ENCODE measurements at places on chromosomes 2 and 18.

DNA sequence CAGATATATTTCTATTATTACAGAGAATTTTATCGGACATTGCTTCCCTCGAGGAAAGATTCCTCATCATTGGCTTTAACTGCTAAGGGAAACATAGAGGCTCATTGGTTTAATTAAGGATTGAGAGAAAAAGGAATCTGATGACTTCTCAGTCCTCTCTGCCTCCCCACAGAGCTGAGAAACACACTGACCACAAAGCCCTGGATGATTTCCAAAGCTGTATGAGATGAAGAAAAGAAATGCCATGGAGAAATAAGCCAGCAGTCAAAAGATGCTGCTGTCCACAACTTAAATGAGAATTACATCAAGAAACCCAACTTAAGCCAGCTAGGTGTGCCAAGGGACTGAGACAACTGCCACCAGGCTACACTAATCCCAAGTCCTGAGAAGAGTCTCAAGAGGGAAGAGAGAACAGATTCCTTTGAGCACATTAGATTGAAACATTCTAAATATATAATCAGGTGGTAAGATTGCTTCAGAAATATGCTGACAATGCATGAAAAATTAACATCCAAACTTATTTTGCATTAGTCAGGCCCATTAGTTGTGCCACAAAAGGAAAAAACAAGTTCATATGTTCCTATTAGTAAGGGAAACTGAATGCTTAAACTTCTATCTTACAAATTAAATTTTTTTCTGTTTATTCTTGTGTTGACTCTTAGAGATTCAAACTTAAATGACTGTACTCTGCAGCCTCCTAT is 308.1 kb upstream of the CYRIA start:
- DNase-seq, result no peak

DNA sequence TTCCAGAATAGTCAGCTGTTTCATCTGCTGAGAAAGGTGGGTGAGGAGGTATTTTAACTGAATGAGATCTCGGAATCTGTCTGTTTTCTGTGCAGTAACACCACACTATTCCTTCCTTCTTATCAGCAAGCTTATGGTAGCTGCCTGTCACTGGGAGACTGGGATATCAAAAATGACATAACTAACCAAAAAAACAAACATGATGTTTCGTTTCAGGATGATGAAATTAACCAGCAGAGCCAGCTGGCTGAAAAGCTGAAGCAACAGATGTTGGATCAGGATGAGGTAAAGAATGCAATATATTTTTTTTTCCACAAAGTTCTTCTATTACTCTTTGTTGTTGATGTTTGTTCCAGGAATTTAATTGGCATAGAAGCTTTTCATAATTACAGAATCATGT is 59.8 kb upstream of the LYPD6B start:
- peak; percentile 9 for DNase-seq

DNA sequence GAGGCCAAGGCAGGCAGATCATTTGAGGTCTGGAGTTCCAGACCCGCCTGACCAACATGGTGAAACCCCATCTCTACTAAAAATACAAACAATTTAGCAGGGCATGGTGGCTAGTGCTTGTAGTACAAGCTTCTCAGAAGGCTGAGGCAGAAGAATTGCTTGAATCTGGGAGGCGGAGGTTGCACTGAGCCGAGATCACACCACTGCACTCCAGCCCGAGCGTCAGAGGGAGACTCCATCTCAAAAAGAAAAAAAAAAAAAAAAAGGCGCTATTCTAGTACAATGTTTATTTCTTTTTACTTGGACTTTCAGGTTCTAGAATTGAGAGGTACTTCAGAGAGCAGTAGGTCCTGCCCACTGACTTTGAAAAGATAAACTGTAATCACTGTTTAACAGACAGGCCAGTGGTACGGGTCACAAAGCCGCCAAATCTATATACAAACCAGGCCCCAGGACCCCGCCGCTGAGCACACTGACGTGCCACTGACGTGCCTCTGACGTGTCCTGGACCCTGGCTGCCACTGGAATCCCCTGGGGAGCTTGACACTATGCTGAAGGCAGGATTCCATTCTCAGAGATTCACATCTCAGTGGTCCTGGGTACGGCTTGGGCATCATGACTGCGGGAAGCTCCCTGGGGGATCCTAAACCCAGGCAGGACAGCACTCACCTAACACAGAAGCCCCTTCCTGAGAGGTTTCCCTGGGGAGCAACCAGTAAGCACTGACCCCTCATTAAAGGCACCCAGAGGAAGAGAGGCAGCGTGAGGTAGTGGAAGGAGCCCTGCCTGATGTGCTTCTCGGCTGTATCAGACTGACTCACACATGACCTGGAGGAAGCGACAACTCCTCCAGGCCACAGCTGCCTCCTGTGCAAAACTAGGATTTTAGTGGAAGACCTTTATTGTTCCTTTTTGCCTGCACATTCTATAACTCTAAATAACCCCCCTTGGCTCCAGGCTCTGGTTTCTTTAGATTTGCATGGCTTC is 197.8 kb upstream of the MEIS1 start:
- DNase-seq, result no peak

GRCh38 chr2:214069254-214069653 is 341.6 kb upstream of the VWC2L start:
- DNase-seq, result peak; percentile 95

GRCh38 chr2:136098441-136098840 is 19.5 kb downstream of the CXCR4 start:
- DNase-seq, result no peak

GRCh38 chr2:160334028-160334741 is 134.1 kb upstream of the ITGB6 start:
- peak; percentile 58 for DNase-seq

DNA sequence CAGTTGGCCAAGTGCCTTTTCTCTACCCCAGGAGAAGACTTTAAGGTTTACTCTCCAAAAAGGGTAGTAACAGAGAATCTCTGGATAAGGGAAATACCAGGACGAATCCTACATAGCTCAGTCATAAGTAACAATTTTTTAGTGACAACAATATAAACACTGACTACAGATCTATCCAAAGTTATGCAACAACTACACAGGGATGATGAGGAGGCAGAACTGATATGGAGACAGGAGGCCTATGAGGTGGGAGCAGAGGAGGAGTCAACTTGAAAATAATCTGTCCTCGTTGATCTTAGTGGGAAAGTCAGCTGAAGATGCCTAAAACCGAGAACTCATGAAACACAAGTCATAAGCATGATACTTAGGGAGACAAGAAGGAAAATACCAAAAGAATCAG is 40.2 kb downstream of the SLC35F5 start:
- DNase-seq, result peak; percentile 69

- no peak for DNase-seq
These were observed 242.6 kb upstream of the KCNJ3 start for GRCh38 chr2:154455866-154456265.

DNA sequence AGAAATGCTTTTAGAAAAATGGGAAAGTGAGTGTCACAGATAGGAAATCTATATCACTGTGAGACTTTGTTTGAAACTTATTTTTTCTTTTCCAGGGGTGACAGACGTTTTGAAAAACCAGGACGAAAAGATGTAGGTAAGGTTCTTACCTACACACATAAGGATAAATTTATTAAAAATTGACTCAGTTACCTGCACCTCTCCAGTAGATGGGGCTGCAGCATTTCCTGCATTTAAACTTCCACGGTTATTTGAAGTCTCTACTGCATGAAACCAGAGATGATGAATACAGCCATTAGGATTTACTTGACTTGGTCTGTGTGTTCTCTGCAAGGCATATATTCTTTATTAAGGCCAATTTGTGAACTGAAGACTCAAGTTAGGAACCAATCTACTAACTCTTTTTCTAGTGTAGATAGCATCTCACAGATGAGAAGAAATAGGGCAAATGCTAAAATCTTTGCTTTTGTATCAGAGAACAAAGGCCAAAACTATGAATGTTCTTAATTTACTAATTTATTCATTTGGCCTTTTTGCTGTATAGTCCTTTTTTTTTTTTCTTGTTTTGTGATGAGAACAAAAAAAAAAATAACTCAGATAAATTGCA is 15.0 kb downstream of the KCNJ13 start:
- DNase-seq, result peak; percentile 46

- no peak for DNase-seq
These were observed 142.4 kb upstream of the ALPP start for GRCh38 chr2:232236200-232236599.

GRCh38 chr2:126756125-126756524 is 100.2 kb downstream of the GYPC start:
- DNase-seq, result no peak

DNA sequence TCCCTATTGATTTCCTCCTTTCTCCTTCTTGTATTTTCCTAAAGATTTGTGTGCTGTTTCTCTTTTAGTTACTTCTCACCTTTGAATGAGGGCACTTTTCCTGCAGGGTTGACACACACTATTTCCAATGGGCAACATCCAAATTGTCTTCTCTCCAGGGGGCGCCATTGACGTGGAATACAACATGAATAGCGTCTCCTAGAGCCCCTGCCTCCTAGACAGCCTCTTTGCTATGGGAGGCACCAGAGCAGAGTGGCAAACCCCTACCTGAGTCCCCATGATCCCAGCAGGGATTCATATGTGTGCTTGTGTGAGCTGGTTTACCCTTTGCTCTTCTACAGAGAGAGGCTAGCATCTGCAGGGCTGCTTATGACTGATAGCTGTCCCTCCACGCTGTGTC is 61.3 kb upstream of the ITSN2 start:
- peak; percentile 55 for DNase-seq

GRCh38 chr2:82803307-82803706 is 1655.8 kb downstream of the SUCLG1 start:
- DNase-seq, result no peak

- no peak for DNase-seq
These were observed 10.7 kb upstream of the SULT1C4 start for GRCh38 chr2:108367014-108367413.

DNA sequence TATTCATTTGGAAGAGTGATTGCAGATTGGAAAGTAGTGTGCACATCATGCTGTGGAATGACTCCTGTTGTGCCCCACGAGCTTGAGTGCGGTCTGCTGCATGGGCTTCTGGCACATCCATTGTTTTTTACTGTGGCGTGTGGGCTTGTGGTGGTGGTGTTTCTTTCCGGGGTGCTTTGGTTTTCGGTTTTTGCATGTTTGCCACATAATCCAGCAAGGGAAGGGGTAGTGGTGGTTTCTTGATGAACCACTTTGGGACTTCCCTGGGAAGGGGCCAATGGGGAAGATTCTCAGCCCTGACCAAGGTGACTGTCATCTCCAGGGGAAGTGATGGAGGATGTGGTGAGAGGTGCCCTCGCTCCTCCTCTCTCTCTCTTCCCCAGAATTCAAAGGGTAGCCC is 57.0 kb downstream of the COA5 start:
- no peak for DNase-seq

- no peak for DNase-seq
These were observed 8.0 kb downstream of the HDAC4 start for GRCh38 chr2:239392688-239393387.

DNA sequence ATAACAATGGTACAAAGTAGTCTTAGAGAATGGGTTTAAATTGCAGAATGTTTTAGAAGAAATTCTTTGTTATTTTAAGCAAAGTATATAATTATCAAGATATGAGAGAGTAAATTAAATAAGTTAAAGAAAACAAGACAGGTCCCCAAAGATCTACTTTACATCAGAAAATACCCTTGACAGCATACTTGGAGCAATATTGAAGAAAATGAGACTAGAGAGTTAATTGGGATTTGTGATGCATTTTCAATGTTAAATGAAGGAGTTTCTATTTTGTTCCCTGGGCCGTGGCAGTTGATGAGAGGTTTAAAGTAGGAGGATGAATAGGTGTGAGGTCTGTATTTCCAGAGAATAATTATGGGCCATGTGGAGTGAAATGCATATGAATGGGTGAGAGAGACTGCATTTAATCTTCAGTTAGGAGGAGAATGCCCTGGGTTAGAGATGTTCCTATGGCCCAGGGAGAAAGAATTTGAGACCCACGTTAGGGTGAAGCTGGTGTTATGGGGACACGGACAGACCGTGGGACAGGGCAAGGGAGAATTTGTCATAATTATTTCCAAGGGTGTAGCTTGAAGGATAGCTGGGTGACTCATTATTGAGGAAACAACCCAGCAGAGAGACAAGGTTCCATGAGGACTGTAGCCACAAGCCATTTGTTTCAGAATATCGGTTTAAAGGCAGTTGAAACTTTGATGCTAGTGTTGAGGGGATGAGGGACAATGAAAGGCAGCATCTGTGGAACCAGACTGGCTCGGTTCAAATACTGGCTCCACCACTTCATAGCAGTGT is 22.7 kb downstream of the MGAT5 start:
- DNase-seq, result peak; percentile 53

- DNase-seq, result no peak
These were observed 102.0 kb upstream of the EFEMP1 start for GRCh38 chr2:56025469-56026193.

DNA sequence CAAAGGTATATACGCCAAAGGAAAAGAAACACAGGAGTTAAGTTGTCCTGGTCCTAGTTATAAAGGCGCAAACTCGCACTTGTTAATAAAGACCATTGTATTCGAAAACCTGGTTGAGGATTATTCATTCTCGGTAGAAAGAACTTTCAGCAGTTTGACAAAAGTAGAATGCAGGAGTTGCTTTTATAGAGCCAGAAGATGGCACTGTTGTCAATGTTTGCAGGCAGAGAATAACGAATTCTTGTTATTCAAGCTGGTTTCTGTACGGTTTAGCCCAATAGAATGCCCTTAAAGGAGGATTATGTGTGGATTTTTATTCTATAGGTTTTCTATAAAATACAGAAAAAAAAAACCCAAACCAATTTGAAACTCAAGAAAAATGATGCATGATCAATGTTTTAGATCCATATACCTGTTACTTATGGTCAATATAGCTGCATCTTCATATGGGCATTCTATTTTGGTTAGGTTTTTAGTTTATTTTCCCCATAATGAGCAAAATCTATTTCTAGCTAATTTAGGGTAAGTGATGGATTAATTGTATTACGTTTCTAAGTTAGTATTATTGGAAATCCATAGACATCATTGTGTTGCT is 510.3 kb downstream of the PLCL1 start:
- peak; percentile 70 for DNase-seq

GRCh38 chr2:207516206-207516605 is 13.6 kb upstream of the CREB1 start:
- DNase-seq, result peak; percentile 84

DNA sequence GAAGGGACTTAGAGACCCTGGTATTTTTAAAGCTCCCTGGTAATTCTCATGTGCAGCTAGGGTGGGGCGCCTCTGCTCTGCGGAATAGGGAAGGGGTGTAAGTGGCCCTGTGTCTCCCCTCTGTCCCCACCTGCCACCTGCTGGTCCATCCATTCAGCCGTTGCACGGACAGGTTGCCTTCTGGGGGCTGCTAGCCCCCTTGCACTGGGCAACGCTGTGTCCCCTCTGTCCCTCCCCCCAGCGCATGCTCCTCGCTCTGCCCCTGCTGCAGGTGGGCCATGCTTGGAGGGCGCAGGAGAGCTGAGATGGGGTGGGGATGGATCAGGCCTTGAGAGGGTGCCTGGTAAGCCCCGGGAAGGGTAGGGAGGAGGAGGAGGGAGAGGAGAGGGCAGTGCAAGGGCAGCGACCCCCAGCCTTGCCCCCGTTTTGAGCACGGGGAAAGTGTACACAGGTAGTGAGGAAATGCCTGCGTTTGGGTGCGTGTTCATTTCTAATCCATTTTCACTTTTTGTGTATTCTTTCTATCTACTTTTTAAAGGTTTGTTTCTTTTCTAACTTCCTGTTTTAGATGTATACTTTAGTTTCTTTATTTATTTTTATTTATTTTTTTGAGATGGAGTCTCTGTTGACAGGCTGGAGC is 23.9 kb downstream of the RRM2 start:
- DNase-seq, result no peak

- DNase-seq, result no peak
These were observed 61.3 kb upstream of the ITGA4 start for GRCh38 chr2:181395851-181396250.

GRCh38 chr2:55000341-55000740 is 49.9 kb downstream of the RTN4 start:
- DNase-seq, result no peak

GRCh38 chr2:28394331-28394877 is 1.7 kb downstream of the FOSL2 start:
- DNase-seq, result peak; percentile 75
